ENCODE measurements at places on chromosomes 7 and 10.
A peak's percentile ranks its signal among the peaks of the same experiment; 100 is the strongest.

DNA sequence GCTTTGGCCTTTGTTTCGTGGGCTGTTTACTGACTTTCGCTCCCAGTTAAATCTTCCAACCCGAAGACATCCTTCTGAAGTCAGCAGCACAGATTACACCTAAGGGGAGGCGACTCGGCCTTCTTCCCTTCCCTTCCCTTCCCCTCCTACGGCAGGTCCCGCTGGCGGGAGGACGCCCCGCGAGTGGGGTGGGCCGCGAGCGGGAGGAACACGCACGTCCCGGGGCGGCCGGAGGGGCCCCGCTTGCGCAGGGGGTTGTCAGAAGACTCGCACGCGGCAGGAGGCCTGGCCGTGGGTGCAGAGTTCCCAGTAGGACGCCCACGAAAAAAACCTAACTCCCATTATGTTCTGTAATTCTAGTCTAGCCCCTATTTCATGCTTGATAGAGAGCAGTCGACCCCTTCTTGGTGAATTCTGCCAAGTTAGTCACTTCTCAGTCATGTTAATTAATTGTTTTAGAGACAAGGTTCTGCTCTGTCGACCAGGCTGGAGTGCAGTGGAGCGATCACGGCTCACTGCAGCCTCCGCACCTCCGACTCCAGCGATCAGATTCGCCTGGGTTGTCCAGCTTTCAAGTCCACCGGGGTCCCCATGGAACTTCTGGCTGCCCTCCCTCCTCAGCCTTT is 19.2 kb upstream of the ZNF32 start:
- no peak for DNase-seq

DNA sequence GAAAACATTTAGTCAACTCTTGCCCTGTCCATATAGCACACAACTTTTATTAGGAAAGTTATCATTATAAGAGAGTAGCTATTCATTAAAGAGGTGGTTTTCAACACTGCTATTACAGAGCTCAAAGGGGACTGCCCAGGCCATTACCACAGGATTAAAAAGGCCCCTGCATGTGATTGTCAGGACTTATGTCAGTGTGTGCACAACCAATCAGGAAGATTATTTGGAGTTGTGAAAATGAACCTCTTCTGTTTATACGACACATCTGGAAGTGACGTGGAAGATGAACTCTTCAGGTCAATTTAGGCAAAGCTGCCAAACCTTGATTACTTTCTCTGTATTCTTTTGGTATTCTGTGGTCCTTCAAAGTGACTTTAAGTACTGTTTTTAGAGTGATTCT is 14.7 kb downstream of the CCNY start:
- DNase-seq = no peak

DNA sequence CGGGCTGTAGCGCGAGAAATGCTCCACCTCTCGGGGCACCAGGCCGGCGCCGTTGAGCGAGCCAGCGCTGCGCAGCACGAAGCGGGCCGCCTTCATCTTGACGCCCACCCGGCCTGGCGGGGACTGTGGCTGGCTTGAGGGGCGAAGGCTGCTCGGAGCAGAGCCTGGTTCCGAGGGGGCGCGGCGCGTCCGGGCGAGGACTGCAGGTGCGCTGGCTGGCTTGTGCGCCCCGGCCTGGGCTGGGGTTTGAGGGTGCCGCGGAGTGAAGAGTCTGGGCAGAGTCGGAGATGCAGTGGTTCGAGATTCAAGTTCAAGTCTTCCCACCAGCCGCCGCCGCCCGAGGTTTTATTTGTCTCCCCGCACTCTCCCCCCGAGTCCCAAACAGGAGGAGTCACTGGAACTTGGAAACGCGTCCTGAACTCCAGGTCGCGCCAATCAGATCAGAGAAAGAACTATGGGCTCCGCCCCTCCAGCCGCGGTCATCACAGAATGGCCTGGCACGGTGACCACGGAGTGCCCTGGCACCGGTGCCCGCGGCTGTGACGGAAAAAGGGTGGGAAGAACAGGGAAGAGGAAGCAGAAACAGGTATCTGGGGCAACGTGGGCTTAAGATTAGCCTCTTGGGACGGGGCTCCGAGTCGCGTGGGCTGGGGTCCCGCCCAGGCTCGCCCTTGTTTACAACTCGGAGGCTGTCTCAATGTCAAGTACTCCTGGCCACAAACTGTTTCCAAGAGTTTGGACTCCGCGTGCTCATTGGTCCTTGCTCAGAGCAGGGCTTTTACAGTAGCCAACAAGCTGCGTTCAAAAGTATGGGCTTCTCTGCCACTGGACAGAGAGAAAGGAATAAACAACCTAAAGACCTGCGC is at the start of gene PDK4:
PDK4 (minus strand) TSS at position 319 of the 866 bp plus-strand sequence; CDS start at position 96, 223 bp downstream.
- DNase-seq = no peak

GRCh38 chr10:132291826-132292225 is 15.9 kb downstream of the STK32C start:
- no peak for DNase-seq

DNA sequence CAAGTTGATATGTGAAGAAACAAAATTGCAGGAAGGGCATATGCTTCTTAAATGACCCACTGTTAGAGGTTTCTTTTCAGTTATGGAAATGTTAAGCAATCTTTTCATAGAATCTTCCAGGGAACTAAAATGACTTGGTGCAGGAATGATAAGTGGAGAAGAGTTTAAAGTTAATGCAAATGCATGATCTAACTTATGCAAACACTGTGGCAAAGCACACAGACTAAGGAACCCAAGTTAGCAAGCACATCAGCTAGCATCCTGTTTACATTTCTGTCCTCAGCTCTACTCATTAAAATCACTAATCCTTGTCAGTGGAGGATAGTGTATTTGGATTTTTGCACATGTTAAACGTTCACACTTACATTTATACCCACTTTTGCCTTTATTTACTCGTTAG is 9.3 kb downstream of the CLCN1 start:
- DNase-seq = no peak

DNA sequence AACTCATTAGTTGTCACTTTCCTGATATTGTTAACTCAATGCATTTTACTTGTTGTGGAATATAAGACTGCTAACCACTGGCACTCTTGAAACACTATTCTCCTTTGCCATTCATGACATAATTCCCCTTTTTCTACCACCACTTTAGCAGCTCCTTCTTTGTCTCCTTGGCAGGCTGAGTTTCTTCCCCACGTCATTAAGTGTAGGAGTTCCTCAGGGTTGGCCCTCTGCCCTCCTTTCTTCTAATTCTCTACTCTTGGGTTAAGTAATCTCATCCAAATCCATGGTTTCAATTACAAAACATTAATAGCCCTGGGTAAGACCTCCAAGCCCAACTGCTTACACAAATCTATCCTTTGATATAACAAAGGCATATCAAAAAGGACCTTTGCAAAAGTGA is 175.1 kb downstream of the HGF start:
- DNase-seq = no peak

GRCh38 chr10:89095701-89096391 is 105.2 kb downstream of the FAS start:
- DNase-seq = no peak

- DNase-seq = no peak
Observed at GRCh38 chr10:7153750-7154149, 257.1 kb downstream of the SFMBT2 start.

DNA sequence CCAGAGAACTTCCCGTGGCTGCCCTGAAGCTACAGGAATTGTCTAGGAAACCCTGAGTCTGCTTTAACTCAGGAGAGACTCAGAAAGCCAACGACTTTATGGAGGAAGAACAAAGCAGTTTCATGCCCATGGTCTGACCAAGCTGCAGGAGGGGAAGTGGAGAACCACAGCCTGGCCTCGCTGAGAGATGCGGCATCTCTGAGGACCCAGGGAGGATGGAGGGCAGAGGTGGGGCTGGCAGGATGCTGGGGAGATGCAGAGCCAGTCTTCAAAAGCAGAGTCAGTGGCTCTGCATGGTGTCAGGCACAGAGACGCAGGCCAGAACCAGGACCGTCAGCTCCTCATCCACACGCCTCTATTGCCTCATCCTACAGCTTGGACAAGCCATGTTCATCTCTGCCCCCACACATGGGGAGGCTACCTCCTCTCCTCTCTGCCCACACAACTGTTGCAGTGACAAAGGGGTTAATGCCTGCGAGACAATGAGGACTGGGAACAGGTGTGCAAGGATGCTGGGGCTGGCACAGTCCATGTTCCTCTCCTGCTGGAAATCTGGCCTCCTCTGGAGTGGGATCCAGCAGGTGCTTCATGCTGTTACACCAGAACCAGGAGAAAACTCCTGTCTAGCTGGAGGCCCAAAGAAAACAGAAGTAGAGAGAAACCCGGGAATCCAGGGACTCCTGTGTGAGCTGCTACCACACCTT is 267.0 kb downstream of the PLXNA4 start:
- no peak for DNase-seq

DNA sequence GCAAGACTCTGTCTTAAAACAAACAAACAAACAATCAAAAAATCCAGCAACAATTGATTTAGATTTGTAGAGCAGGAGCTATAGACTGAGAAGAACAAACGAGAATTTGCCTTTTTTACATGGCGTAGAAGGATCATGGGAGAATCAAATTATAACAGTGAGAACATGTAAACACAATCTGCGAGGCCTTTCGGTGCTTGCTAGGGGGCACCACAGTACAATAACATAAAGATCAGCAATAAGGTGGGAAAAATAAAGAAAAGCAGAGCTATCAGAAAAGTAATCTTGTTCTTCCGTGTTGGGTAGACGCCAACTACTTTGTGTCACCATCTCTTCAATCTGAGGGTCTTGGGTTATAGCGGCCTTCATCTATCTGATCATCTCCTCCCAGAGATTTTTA is 82.2 kb downstream of the NOD1 start:
- DNase-seq = no peak

DNA sequence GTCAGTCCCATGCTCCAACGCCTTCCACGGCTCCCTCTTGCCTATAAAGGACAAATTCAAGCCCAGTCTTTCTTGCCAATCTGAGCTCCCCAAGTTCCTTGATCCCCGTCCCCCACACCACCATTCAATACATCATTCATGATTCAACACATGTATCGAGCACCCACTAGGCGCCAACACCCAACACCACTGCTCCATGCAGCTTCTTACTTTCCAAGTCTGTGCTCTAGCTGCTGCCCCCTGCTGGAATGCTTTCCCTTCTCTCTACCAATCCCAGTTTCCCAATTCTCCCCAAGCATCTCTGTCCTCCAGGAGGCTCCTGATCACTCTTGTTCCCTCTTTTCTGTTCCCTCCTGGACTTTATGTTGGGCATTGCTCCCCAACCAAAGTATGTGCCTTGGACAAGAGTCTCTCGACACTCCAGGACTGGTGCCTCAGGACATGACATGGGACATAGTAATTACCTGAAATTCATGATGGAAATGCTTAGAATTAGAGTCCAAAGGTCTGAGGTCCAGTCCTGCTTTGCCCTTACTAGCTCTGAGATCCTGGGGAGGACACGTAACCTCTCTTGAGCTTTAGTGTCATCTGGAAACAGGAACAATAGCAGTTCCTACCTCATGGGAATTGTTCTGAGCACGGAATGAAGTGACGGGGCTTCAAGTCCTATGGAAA is 172.7 kb downstream of the NEURL1 start:
- DNase-seq = no peak

DNA sequence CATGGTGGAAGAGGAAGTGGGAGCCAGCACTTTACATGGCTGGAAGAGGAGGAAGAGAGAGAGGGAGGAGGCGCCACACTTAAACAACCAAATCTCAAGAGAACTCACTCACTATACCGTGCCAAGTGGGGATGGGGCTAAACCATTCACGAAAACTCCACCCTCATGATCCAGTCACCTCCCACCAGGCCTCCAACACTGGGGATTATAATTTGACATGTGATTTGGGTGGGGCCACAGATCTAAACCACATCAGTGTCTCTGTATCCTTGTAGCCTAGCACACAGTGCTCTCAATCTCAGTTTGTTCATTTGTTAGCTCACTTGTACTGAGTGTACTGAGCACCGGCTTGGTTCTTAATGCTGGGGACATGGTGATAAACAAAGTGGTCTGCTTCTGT is 228.3 kb downstream of the BUB3 start:
- no peak for DNase-seq

DNA sequence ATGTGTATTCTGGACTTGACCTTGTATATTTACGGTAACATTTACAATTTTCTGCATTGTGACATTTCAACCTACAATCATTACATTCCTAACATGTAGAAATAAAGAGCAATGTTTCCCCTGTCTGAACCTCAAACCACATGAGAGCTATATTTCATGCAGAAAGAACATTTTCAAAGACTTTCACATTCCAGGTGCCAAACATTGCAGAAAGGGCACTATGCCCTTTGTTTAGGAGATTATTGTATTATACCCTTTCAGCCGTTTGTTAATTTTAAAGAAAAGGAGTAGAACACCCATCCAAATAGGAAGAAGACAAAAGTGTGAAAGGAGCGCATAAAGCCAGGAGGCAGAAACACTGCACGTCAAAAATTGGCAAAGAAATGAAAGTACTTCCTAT is 260.4 kb downstream of the RELN start:
- no peak for DNase-seq

- DNase-seq = no peak
Observed at GRCh38 chr10:1114719-1115606, 58.8 kb downstream of the WDR37 start.

DNA sequence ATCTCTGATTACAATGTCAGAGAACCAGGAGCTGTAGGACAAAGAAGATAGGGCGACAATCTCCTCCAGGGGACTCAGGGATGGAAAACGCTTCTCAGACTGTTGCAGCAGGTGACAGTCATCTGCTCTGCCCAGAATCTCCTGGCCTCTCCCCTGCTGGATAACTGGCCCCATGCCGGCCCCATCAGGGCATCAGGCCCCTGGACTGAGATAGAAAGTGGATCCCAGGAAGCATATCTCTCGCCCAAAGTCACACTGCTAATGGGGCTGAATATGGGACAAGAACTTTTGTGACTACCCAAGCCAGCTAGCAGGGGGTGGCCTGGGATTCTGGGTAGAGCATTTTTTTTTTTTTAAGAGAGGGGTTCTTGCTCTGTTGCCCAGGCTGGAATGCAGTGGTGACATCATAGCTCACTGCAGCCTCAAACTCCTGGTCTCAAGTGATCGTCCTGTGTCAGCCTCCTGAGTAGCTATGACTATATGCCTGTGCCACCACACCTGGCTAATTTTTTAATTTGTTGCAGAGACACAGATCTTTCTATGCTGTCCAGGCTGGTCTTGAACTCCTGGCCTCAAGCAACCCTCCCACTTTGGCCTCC is 20.5 kb upstream of the MLXIPL start:
- DNase-seq = no peak

- no peak for DNase-seq
Observed at GRCh38 chr7:50626286-50626685, 61.1 kb upstream of the DDC start.

- DNase-seq = no peak
Observed at GRCh38 chr7:105112440-105113418, 98.7 kb downstream of the KMT2E start.

DNA sequence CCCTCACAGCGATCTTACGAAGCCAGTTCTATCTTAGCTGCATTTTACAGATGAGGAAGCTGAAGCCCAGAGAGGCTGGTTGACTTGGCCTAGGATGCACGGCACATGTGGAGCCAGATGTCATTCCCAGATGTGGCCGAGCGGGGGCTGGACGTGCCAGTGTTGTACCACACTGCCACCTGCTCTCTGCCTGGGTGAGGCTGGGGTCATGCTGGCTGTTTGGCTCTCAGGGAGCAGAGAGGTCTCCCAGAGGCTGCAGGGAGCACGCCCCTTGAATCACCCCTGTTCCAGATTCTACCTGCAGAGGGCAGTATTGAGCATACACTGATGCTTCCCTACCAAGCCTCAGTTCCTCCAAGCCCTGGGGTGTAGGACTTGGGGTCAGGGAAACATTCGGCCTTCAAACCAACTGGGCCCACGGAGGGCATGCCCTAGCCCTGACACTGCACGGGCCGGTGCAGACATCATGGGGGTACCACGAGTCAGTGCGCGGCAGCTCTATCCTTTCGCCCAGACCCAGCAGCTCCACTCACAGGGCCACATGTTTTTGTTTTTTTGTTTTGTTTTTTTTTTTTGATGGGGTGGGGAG is 3.8 kb upstream of the GTF2IRD1 start:
- DNase-seq = peak; percentile 58

- DNase-seq = no peak
Observed at GRCh38 chr10:62813981-62814380, 2.2 kb downstream of the EGR2 start.

All from stimulated activated CD8-positive, alpha-beta memory T cell treated with anti-CD3 and anti-CD28 coated beads, Interleukin-4, amount 100 ng/mL, for 1 hour (primary cell).